ENCODE measurements at places on chromosomes 5 and 9.

GRCh38 chr5:96195123-96195522, 233.5 kb upstream of the ELL2 start:
- no peak for DNase-seq

GRCh38 chr9:121261107-121261460, 6.9 kb upstream of the GSN start:
- DNase-seq = no peak

DNA sequence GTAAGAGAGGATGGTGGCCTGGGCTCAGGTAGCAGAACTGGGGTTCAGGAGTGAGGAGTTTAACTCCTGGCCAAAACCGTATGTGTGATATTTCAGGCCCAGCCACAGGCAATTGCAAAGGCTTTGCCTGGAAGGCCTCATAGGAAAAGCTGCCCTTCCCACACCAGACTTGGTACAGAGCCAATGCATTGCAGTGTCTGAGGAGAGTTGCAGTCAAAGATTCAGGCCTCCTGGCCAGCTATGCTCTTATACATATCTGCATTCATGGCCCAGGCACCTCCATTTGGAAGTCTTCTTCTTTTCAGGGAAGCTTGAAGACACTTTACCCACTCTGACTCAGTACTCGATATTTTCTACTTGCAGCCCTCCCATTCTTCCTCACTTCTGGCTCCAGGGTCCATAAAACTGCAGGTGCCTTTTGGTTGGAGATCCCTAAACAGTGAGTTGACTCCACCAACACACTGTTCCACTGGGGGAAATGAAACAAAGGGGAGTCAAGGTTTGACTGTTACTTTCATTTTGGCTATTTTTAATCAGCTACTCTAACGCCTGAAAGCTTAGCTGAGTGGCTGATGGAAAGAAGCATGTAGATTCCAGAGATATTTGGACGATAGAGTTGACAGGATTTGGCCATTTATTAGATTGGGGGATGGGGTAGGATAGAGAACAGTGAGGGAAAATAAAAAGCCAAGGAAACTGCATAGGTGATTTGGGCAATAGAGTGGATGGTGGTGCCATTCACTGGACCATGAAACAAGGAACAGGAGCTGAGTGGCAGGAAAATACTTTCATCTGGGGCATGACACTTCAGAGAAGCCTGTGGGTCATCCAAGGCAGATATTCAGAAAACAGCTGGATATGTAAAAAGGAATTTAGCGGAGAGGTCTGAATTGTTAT, 30.6 kb upstream of the IL33 start:
- DNase-seq = no peak

DNA sequence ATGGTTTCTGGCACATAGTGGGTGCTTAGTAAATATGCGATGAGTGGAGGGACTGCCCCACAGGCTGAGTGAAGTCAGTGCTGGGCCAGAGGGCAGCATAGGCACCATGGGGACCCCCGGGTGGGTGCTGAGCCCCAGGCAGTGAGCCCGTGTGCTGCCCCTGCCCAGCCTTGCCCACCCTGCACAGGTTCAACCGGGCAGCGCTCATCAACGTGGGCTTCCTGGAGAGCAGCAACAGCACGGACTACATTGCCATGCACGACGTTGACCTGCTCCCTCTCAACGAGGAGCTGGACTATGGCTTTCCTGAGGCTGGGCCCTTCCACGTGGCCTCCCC, 7.2 kb downstream of the B4GALT7 start:
- DNase-seq = no peak

GRCh38 chr9:7154650-7155049, 396.9 kb downstream of the KDM4C start:
- no peak for DNase-seq

DNA sequence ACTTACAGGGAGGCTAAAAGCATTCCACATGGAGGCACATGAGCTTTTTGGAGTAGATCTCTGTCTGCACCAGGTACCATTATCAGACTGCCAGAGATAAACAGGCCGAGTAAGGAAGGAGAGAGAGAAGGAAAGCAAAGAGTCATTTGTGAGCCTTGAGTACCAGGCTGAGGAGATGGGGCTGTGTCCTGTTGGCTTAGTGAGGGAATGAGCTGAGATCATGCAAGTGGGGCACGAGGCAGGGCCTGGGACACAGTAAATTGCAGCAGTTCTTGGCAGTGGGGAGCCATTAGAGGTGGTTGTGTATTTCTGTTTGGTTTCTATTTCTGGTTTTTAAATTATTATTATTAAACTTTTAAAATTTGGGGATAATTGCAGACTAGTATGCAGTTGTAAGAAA, 53.3 kb downstream of the TSTD2 start:
- no peak for DNase-seq

- DNase-seq = peak; percentile 70
Observed at GRCh38 chr5:56816546-56817081, 1.3 kb downstream of the MAP3K1 start.

DNA sequence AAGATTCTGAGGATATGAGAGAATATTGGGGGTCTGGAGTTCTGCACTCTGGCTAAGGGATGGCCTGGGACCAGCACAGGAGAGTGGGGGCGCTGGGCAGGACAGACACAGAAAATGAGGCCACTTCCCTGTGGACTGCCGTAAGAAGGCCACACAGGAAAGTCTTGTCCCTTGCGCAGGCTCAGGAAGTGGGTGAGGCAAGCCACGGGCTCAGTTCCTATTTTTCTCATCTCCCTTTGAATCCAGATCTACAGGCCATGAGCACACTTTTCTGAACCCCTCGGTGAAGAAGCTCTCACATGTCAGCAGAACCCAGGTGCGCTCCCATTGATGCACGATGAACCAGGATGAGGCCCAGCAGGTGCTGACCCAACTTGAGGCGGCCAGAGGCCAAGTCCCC, 207.4 kb downstream of the AGTPBP1 start:
- peak; percentile 44 for DNase-seq

DNA sequence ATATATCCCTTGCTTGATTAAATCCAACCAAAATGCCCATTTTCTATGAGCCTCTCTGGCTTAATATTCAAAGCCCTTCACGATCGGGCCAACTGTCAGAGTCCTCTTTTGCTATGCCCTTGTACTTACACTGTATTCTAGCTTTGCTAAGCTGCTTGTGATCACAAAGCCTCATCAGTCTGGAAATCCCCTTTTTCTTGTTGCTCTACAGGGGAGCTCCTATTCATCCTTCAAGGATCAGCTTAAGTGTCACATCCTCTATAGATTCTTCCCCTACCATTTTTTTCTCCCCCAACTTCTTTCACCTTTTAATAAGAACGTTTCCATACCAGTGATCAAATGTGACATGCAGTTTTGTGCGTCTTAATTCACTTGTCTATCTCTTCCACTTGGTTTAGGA, 450.4 kb upstream of the CHD1 start:
- no peak for DNase-seq

- peak; percentile 72 for DNase-seq
Observed at GRCh38 chr5:124948062-124948753, 201.8 kb upstream of the ZNF608 start.

DNA sequence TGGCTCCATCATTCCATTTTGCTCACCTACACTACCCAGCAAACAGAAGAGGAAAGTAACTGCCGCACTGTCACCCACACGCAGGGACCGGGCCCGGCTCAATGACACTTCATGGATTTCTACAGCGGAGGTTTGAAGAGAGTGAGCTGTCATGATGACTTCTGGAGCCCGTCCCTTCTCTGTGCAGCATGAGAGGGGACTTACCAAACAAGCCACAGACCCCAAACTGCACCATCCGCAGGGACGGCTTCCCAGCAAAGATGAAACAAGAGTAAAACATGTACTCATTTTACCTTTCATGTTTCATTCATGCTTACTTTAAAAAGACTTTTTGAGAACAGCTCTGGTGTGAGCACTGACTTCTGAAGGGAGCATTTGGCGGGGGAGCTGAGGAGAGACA, 99.5 kb downstream of the TLE1 start:
- no peak for DNase-seq

DNA sequence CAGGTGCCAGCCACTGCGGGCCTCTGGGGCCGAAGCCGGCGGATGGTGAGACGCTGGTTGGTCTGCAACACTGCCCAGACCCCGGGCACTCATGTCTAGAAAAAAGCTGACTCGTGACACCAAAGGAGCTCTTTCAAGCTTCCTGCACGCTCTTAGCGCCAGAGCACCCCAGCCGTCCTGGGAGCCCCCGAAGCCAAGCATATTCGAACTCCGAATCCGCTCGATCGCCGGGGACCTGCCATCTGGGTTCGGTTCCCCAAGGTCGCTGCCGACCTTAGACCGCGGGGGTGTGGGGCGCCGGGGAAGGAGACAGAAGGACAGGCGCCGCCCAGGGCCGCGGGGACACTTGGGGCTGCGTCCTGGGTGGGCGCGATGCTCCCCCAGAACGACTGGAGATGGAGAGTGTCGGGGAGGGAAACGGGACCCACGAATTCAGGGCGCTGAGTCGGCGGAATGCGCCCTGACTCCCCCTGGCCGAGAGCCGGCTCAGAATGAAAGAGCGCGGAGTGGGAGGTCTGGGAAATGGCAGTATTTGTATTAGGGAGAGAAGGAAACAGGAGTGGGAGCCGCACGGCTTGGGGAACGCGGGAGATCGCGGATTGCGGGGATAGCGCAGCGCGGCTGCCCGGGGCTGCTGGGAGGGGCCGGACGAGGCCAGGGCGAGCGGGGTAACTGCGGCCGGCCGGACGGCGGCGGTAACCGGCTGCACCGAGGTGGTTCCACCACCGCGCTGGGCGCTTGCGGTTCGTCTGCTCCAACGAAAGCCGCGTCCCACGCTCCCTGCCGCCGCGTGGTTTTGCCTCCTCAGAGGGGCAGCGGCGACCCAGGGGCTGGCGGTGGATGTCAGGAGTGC, 20.1 kb upstream of the MARCHF6 start:
- peak; percentile 27 for DNase-seq

GRCh38 chr9:123724211-123724796, 205.6 kb downstream of the DENND1A start:
- peak; percentile 20 for DNase-seq

DNA sequence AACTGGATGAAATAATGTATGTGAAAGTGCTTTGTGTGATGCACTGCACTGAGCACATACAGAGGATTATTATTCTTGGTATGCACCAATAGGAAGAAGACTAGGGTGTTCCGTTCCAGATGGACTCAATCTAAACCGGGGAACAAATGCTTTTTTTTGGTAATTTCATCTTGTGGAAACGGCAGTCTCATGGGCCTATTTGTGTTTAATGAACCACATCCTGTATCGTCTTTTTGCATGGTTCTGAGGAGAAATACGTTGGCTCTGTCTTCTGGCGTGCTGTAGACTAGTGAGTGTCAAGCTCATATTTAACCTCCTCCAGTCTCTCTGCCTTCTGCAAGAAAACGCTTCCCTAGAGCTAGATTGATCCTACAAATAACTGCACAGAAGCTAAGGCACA, 30.0 kb downstream of the TRIM32 start:
- DNase-seq = no peak

- no peak for DNase-seq
Observed at GRCh38 chr9:74122216-74122615, 374.9 kb upstream of the RORB start.

DNA sequence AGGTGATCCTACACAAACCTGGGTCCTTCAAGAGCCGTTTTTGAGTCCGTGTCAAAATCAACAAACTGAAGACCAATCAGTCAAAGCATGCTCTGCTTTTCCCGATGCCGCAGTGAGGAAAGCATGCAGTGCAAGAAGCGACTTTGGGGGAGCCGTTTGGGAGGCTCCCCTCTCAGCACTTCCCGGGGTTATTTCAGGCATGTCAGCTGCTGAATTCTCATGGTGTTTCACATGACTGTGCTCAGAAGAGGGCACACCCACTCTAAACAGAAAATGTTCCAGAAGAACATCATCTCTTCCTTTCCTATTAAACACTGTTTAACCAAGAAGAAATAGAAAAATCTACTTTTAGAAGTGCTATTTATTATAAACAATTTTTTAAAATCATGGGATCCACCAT, 125.5 kb downstream of the EPB41L4A start:
- DNase-seq = no peak

DNA sequence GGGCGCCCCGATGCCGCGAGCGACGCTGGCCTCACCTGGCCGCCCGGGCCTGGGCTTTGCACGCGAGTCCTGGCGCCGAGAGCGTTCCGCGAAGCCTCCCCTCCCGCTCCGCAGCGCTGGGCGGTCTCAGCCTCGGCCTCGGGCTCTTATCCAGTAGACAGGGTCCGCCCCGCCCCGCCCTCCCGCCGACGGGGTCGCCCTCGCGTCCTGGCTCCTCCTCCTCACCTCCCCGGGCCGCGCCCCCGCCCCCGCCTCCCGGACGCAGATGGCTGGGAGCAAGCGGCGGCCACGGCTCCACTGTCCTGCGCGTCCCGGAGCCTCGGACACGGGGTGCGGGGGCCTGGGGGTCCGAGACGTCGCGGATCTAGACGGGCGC, at the start of gene SLC6A3:
TSS of gene SLC6A3 (minus strand) at position 128 of the 376 bp plus-strand sequence. CDS start 2,243 bp downstream, outside the sequence.
- DNase-seq = no peak

DNA sequence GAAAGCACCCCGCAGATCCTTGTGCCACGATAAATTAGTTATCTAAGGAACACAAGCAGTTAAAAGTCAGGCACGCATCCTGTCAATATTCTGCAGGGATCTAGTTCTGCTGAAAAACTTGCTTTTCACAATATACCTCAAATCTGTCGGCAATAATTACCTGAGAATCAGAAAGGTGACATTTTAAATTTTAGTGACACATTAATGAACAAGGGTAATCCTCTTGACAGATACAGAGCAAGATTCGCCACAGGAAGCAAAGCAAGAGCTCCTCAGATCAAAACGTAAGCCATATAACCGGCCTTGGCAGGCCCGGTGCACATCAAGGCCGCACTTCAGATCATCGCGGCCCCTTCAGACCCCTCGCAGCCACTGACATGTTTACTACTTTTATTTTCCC, 185.7 kb downstream of the ATPSCKMT start:
- DNase-seq = no peak

DNA sequence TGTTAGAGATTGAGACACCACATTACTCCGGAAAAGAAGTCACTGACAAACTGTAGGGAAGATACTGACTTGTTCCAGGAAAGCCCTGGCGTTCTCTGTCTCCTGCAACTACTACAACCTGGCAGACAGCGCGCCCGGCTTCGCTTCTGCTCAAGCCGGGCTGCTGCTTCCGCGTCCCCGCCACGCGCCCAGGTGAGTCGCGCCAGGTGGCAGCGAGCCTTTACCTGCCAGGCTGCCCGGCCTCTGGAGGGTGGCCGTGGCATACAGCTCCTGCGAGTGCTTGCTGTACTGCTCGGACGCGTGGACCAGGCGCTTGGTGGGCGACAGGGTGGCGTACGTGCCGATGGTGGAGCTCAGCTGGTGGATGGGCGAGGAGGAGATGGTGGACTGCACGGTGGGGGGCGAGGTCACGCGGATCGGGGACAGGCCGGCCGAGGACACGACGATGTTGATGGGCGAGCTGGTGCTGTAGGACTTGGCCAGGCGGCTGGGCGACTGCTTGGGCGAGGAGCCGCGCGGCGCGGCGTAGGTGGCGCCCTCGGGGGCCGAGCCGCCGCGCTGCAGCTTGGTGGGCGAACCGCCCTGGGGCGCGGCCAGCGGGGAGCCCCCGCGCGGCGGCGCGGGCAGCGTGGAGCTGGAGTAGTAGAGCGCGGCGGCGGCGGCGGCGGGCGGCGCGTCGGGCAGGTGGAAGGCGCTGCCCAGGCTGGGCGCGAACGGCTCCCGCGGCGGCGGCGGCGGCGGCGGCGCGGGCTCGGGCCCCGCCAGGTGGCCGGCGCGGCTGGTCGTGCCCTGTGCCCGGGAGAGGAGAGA, 519.6 kb downstream of the CTNND2 start:
- DNase-seq = no peak
